AG10803 (cell line): ENCODE measurements at places on chromosomes 6 and 20.
A peak's percentile ranks its signal among the peaks of the same experiment; 100 is the strongest.

DNA sequence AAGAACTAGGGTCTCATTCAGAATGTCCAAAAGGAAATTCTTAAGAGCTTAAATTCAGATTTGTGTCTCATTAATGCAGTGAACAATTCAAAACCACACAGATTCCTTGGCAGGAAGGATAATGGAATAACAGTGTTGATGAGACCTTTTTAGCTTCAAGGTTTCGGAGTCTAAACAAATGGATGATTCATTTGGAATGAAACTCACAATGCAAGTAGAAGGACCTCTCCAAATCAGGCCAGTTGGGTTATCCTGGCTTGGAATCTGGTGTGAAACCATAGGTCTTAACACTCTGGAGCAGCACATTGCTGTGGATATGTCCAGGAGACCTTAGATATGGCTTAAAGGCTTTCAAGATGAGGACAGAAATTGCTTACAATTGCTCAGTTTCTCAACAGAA lies 44.9 kb downstream of the KCTD20 start:
- peak; percentile 60 for DNase-seq

DNA sequence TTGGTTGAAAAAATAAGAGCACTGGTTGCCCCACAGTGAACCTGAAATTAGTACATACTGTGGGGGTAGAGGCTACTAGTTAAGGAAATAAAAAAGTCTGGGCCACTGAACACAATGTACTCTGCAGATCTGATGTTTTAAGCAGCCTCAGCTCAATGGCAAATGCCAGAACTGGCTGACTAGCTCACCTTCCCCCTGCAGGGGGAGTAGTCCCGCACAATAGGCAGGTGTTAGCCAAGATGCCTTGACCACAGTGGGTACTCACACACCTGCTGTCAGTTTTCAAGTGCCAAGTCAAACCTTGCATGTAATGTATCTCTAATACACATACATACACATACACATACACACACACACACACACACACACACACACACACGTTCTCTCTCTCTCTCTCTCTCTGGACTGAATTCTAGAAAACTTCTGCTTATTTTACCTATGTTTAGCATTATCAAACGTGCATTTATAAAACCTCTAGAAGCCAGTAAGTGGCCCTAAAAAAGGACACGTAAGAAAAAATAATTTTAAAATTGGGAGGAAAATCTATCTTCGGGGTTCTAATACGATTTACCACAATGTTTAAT lies 36.1 kb downstream of the GMDS start:
- no peak for DNase-seq

DNA sequence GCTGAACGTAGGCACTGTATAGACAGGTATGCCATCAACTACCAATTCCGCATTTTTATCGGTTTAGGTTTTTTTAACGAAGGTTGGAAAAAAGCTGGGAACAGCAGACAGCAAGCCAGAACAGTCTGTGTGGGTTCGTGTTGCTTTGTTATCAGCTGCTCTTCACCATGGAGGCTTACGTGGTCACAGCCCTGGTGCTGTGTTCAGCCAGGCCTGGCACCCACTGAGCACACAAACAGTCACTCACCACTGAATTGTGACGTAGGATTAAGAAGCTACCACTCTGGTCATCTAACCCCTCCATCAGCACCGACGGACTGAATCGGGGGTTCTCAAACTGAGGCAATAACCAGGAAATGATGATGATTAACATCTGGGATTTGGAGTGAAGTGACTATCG lies 13.2 kb downstream of the FAM210B start:
- DNase-seq: no peak

DNA sequence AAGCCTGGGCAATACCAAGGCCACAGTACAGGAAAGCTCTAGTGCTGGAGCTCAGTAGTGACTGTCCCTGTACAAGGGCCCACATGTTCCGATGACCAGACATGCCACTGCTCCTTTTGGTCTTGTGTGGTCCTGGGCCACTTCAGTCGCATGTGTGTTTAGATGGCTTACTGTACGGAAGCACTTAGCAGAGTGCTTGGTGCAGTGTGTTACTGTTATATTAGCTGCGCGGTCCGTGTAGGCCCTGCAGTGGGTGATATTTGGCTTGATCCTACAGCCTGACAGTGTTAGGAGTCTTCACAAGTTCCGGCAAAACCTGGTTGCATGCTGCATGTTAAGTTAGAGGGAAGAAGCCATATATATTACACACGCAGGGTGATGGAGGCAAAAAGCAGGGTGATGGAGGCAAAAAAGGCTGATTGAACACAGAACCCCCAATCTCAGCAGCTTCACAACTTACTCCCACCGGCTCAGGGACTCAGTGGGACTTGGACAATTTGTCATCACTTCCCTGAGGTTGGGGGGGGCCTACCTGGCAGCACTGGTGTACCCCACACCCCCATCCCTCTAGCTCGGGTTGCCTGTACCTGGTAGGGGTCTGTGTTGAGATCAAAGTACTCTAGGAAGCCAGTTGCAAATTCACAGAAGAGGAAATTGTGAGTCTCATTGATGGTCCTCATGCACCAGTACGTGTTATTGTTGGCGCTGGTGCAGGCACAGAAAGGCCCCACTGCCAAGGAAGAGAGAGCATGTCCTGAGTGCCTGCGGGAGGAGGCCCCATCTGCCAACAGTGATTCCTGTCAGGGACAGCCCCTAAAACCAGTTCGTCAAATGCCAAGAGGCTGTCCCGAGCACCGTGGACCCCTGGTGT lies 122.6 kb downstream of the SULF2 start:
- DNase-seq: no peak

GRCh38 chr20:33281550-33282146 lies 1.4 kb upstream of the BPIFB1 start:
- no peak for DNase-seq

DNA sequence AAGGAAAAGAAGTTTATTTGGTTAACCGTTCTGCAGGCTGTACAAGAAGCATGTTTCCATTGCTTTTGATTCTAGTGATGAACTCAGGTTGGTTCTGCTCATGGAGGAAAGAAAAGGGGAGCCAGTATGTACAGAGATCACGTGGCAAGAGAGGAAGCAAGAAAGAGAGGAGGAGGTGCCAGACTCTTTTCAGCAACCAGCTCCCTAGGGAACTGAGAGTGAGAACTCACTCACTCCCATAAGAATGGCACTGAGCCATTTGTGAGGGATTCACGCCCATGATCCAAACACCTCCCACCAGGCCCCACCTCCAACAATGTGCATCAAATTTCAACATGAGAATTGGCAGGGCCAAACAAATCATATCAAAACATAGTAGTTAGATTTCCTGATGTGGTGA lies 649.1 kb downstream of the EPM2A start:
- peak; percentile 53 for DNase-seq

- DNase-seq: peak; percentile 55
Observed at GRCh38 chr20:57065646-57066045, 200.8 kb downstream of the BMP7 start.
